Stimulated activated CD4-positive, alpha-beta T cell treated with anti-CD3 and anti-CD28 coated beads, Interleukin-15, amount 100 ng/mL, for 1 hour (primary cell): ENCODE measurements at places on chromosomes 2 and 18.

DNA sequence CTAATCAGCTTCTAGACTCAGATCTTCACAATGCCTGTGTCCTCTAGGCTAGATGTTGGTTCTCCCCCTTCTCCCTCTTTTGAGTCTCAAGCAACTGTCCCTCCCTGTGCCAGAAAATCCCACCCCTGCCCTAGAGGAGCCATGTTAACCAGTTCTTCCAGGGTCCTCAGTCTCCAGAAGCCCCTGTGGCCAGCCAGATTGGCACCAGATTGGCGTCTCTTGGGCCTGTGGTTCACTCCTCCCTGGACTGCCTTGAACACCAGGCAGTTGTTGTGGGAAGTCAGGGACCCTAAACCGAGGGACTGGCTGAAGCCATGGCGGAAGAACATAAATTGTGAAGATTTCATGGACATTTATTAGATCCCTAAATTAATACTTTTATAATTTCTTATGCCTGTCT is 36.6 kb downstream of the CYP26B1 start:
- no peak for DNase-seq

DNA sequence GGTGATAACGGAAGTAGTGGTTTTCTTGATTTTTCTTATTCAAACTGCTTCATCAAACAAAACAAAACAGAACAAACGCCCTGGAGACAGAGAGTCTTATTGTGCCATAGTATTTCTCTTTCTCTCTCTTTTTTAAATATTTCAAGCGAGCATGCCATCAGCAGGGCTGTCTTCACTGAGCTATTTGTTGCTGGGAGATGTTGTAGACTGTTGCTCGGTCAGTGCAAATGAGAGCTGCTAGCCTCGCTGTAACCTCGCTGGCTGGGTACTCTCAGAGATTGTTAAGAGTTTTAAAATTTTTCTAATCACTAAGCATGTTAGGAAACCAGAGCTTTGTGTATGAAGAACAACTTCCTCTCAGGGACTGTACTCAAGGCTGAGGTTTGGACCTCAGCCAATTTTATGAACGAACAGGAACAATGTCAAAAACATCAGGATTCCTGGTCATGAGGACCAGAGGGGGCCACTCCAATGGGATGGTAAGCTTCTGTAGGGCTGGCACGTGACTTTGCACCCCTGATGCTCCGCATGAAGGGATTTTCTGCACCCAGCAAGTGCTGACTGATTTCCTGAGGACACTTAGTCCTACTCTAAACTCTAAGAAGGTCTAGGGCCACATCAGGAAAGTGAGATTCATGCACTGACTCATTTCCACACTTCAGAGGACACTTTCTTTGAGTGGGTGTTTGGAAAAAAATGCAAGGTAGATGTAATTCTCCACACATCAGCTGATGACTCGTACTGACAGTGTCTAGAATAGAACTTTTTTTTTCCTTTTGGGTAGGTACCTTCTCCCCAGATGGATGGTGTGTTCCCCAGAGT is 59.8 kb upstream of the IL1R1 start:
- no peak for DNase-seq

DNA sequence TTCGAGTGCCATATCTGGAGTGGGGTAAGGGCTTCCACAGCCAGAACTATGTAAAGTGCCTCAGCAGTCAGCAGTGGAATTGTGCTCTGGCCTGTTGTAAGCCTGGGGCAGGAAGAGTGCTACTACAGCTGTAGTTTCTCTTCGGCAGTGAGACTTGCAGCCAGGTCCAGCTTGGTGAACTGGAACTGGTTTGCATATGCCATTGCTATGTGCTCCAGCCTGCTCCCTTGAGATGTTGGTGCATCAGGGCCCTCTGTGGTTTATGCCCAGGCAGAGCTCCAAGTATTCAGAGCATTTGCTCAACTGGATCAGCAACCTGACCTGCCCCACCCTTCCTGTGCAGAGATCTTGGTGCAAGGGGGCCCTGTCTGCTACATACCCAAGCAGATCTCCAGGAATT is 47.8 kb downstream of the ZNF804A start:
- DNase-seq = no peak

GRCh38 chr2:16629044-16629443 is 36.6 kb downstream of the CYRIA start:
- no peak for DNase-seq

GRCh38 chr2:199850718-199851500 is at the start of gene FTCDNL1:
Gene FTCDNL1, minus strand, starts transcription at chr2:199851192. Its CDS starts 2,230 bp downstream, at chr2:199848962.
- peak; percentile 62 for DNase-seq

- no peak for DNase-seq
These were observed 107.1 kb downstream of the TMX3 start for GRCh38 chr18:68607852-68608251.

DNA sequence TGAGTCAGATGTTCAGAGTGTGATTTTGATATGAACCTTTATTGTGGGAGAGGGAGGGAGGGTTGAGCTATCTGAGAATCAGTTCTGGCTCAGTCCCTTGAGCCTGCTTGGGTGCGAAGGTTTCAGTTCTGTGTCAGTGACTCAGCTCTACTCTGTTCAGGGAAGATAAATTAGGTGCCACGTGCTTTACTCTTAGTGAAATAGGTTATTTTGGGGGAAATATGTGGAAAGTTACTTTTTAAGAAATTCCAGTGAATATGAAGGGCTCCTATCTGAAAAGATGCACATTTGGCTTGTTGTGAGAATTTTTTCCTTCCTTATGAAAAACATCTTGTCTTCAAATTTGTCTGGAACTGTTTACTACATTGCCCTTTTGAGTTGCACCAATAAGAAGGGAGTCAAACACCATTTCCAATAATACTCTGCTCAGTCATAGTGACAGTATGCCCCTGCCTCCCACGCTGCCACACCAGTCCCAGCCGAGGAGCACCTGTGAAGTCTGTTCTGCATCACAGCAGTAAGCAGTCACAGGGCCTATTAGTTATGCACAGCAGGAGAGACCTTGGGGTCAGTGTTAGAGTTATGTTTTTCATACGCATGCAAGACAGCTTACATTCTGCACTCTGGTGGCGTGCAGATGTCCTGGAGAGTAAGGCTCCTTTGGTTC is 32.8 kb upstream of the DNAH7 start:
- DNase-seq = peak; percentile 14

DNA sequence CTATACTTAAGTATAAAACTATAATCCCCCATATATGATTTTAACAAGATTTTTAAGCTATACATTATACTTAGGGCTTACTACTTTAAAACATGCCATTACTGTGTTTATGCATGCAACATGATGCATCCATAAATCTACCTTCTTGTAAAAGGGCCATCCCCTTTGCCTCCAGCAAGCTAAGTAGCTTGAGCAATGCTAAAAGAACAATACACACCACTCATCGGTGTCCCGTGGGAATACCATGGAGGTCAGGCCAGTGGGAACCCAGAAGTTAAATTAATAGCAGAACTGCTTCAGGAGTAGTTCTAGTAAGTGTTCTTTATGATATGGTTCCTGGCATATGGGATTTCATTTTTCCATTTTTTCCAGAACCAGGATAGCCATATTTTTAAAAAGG is 37.8 kb downstream of the SH3RF3 start:
- DNase-seq = no peak

- no peak for DNase-seq
These were observed 24.0 kb downstream of the IL18RAP start for GRCh38 chr2:102446936-102447335.
